Stimulated activated CD8-positive, alpha-beta memory T cell treated with anti-CD3 and anti-CD28 coated beads, Interleukin-4, amount 100 ng/mL, for 1 hour (primary cell): ENCODE measurements at places on chromosomes 12 and 14.

DNA sequence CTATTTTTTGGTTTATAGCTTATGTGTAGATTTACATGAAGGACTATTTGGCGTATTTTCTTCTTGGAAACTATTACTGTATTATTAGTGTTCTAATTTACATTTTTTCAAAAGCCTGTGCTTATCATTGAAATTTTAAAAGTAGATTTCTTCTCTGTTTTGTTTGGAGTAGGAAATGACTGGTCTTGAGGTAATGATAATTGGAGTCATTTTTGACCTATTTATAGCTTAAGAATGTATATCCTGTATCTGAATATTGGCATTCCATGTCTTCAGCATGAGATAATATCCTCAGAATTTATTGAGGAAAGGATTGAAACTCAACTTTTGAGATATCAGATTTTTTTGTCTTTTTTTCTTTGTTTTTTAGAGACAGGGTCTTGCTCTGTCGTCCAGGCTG lies 193.4 kb downstream of the ERC1 start:
- DNase-seq = no peak

DNA sequence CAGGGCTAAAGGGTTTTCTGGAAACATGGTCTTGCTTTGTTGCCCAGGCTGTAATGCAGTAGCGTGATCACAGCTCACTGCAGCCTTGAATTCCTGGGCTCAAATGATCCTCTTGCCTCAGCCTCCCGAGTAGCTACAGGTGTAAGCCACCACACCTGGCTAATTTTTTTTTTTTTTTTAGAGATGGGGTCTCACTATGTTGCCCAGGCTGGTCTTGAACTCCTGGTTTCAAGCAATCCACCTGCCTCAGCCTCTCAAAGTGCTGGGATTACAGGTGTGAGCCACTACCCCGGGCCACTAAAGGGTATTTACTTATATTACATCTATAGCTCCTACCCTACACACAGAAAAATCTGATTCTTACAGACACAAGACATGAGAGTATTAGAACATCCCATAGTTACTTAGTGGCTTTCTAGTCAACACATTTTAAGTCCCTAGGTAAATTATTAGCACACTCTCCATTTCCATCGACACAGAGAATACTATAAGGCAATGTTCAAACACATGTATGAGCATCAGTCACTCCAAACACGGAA lies 6.2 kb upstream of the DCAF11 start:
- no peak for DNase-seq

- no peak for DNase-seq
These were observed 55.8 kb downstream of the COX16 start for GRCh38 chr14:70303545-70304293.

DNA sequence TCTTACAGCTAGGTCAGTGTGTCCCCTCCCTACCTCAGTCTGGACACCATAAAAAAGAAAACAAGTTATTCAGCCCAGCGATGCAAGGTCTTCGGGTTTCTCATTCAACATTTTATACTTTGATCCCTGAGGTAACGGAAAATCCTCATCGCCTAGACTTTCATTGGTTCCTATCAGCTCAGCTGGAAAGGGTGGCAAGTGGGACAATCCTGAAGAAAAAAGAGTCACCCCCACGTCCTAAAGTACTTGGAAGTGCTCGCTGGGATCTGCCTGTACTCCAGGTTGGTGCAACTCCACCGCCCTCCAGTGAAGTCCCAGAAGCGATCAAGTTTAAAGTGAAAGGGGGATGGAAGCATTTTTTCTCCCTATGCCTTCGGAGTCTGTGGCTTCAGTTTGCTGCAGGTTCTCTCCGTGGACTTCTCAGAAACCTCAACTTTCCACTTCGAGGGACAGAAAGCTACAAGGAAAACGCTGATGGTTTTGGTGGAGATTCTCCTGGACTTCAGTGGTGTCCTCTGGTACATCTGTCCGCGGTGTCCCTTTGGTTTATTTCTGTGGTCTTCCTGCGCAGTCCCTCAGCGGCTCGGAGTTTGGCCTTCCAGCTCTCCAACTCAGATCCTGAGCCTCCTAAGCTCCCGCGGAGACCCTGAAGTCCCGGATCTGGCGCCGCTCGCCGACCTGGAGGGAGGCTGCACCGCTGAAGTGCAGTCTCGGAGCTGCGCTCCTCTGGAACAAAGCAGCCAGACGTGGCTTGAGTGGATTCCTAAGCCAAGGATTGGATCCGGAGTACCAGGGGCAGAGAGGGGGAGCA lies 1.8 kb upstream of the LRFN5 start:
- no peak for DNase-seq

- DNase-seq = no peak
These were observed 9.2 kb upstream of the ADCK1 start for GRCh38 chr14:77790566-77791224.

DNA sequence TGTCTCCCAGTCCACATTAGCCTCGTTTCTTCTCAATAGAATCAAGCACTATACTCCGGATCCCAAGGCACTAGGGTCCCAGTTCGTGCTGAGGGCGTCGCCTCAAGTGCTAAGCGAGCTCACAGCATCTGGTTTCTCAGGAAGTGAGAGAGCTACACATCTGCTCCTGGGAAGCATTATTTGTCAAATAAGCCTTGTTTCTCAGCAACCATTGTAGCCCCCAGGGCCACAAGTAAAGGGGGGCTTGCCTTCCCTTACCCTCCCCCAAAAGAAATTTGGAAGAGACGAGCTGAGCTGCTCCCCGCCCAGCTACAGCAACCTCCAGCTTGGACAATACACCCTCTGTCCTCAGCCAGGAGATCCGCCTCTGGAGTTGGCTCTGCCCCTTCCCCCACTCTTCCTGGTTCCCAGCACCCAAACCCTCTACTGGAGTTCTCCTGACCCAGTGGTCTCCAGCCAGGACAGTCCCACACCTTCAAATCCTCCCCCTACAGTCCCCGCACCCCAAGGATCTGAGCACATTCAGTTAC lies 5.7 kb upstream of the TNS2 start:
- no peak for DNase-seq

DNA sequence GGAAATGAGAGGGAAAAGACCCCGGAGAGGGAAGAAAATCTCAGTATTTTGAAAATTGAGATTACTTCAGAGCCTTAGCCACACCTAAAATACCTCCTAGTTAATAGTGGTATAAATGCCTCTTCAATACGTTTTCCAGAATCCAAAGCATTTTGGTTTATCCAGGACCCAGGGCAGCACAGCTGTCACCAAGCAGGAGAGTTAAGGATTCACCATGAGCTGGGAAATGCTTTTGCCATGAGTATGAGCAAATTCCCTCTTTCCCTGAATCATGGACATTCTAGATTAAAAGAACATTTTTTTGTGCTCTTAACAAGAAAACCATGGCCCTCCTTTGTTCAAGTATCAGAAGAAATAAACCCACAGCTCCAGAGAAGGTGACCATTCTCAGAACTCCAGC lies 21.8 kb upstream of the RTRAF start:
- no peak for DNase-seq

DNA sequence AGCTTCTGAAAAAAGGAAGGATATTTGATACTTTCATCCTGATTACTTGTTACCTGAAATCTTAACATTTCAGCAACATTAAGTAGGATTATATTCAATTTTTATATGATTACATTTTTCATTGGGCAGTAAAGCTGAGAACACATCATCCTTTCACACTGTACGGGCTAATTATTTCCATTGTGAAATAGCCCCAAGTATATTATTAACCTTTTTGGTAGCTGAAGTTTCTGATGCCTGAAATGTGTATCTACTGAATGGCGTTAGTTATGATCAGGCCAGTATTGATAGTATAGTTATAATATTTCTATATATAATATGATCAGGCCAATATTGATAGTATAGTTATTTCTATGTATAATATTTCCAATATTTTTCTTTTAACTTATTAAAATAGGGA lies 10.1 kb downstream of the SPATS2 start:
- no peak for DNase-seq

DNA sequence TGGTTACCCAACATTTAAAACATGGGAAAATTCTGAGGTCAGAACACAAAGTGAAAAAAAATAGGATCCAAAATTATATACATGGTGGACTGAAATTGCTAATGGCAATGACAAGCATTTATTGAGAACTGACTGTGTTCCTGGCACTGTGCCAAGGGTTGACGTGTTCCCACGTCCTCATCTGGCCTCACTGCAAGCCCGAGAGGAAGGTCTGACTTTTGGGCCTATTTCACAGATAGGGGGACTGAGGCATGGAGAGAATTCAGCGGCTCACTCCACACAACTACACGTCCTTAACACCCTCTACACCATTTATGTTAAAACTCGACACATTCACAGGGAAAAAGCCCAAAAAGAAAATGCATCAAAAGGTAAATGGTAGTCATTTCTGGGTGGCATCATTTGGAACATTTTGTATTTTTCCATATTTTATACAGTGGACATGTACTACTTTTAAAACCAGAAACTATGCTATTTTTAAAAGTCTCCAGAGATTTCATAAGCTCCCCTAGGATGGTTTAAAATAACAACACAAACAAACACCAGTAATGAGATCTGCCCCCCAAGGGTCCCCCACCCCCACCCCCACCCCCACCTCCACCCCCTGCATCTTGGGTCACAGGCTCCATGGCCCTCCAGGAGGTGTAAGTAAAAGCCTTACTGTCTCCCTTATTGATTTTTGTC lies 27.7 kb downstream of the CLMN start:
- DNase-seq = no peak

GRCh38 chr14:73770977-73771847 lies 57.0 kb upstream of the PNMA1 start:
- DNase-seq = no peak

- DNase-seq = no peak
These were observed 66.2 kb downstream of the EPS8 start for GRCh38 chr12:15722951-15723350.

DNA sequence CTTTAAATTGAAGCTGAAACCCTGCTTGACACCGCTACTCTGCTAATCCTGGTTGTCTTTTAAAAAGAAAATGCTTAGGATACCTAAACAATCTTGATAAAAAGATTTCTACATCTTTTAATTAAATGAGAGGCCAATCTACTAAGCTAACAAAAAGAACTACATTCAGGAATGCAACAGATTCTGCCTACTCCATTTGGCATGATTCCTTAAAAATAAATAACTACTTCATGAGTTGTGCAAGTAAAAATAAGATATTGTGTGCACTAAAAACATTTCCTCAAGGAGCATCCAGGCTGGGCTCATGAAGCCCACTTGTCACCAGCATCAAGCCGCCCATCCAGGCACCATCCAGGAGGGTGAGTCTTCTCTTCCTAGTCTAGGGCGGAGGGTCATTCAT lies 197.5 kb downstream of the PAX9 start:
- no peak for DNase-seq

DNA sequence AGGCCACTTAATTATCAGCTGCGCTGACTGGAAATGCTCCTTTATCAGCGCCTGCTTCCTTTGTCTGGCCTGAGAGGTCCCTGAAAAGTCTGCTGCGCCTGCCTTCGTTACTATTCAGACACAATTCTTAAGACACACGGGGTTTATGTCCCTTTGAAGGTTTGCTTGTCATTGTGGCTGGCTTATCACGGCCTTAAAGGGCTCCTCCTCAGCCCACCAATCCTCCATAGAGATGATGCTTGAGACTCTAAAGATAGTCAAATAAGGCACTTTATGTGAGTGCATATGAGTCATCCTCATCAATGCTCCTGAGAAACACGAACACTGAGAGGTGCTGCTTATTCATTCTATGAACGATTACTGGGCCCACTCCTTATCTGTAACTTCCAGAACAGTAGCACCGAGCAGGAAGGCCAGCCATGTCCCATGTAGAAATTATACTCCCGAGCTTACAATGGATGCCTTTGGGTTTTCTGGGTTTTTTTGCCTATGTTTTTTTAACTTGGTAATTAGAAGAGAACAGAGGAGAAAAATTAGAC lies 1268.2 kb upstream of the TMEM132C start:
- DNase-seq = no peak

DNA sequence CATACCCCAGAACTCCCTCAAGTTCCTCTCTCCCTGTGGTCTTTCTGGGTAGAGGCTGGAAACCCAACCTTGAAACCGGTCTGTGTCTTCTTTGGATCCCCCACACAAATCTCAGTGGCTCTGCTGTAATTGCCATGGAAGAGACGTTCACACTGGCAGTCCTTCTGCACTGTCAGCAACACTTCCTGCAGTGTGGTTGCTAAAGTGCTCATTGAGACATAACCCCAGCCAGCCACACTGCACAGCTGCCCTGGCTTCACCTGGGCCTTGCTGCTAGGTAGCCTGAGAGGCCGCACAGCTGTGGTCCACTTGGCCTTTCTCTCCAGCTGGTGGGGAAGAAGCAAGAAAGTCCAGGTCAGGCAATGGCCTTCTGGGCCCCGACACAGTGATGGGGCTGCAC lies 2.4 kb downstream of the GZMH start:
- no peak for DNase-seq

DNA sequence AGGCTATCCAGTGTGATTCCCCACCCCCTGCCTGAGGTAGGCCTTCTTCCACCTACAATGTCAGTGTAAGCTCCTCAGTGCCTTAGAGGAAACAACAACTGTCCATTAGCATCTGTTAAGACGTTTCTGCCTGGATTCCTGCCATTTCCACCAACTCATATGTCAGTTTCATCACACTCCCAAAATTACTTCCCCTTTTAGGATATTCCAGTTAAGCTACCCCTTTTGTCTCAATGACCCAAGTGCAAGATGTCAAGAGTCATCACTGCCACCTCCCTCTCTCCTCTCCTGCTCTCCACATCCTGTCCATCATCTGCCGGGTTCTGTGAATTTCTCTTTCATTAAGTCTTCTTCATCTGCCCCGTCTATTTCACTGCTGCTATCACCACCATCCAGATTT lies 189.4 kb downstream of the DPF3 start:
- DNase-seq = no peak

DNA sequence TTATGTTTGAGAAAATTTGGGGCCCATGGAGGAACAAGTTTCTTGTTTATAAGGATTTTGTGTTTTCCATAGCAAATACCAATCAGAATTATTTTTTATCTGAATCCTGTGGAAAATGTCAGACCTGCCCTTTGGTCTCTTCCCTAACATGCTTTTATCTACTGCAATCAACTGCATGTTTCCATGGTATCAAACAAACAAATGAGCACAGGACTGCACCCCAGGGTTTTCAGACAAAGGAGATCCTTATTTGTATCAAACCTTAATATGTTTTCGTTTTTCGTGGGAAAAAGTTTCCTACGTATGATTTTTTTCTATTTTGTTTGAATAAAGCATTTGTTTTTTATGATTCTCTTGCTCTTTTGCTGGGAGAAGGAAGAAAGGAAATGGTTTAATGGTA lies 91.1 kb downstream of the GPR135 start:
- DNase-seq = no peak
